Activated naive CD4-positive, alpha-beta T cell treated with anti-CD3 and anti-CD28 coated beads, Interleukin-2, amount 10 ng/mL, durations not matched to agents 5 hours and 36 hours (primary cell): ENCODE measurements at places on chromosomes 11 and 22. TPM values are rescaled to one million over a fixed set of nuclear protein-coding genes. Genes with fewer than 3 reads are reported as not detected.

The PHLDA2 gene
- 1.5 TPM for total RNA-seq

The CHRNA10 gene
- total RNA-seq, result 1.9 TPM

The ZBTB3 gene
- total RNA-seq, result 17.8 TPM

The MYO18B gene
- total RNA-seq, result 0.72 TPM
